ENCODE measurements at places on chromosomes 2 and 18.

DNA sequence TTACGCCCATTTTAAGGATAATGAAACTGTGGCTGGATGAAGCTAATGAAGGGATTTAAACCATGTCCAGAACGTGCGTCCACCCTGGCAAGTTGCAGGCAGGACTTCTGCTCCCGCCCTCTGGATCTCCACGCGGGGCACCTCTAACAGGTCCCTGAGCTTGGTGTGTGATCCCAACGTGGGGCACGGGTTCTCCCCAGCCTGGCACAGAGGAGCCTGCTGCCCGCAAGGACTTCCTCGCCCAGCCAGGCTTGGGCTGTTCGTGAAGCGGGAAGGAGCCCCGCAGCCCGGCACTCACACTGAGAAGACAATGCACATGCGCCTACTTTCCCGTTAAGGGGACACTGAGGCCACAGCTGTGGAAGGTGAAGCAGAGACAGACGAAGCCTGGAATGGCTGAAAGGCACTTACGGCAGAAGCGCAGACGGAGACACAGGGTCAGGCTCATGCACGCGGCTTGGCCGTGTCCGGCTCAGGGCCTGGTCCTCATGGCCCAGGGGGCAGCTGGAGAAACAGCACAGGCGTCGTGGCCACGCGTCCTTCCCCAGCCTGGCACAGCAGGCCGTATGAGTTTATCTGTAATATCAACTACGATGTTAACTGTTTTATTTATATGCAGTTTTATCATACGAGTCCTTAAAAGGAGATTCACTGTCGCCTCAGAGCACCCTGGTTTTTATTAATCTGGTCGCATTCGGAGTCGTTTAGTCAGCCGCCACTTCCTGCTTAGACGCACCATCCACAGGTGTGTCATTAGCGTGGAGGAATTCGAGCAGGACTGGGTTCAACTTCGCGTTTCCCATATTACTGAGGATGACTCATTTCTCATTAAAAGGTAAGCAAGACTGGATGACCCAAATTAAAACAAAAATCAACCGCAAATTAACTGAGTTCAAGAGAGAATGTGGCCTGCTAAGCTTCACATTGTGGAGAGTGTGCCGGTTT, 835.9 kb downstream of the GALR1 start:
- no peak for DNase-seq

- no peak for DNase-seq
Measured at GRCh38 chr18:58823412-58823811, 41.3 kb upstream of the ZNF532 start.

- DNase-seq = no peak
Measured at GRCh38 chr2:54775710-54776109, 52.2 kb downstream of the EML6 start.

DNA sequence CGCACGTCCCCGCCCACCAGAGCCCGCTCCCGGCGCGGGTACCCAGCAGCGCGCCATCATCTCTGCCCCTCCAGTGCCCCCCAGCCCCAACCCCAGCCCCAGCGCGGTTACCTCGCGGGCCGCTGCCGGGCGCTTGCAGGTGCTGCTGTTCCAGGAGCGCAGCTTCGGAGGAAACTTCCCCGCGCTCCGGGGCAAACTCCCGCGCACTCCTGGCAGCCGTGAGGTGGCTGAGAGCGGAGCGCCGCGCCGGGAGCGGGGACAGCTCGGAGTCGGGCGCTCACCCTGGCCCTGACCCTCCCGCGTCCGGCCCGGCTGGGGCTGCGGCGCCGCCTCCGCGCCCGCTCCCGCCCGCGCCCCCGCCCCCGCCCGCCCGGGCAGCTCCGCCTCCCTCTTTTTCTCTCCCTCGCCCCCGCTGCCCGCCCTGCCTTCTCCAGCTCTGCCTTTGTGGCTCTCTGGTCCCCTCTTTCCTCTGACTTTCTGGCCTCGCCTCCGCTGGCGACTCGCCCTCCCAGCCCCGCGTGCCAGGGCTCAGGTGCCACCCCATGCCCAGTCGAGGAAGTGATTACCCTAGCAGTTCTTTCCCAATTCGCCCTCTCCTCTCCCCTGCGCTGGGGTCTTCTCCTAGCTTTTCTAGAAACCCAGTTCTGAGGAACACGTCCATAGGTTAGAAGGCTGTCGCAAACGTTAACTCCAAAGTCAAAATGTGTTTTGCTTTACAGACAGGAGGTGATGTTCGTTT, at the start of gene CHST9:
Gene CHST9, minus strand, starts transcription at position 284 of the 739 bp plus-strand sequence. CDS start 42,499 bp downstream, outside the sequence.
- no peak for DNase-seq

GRCh38 chr2:17930773-17931172, 52.3 kb downstream of the KCNS3 start:
- no peak for DNase-seq

DNA sequence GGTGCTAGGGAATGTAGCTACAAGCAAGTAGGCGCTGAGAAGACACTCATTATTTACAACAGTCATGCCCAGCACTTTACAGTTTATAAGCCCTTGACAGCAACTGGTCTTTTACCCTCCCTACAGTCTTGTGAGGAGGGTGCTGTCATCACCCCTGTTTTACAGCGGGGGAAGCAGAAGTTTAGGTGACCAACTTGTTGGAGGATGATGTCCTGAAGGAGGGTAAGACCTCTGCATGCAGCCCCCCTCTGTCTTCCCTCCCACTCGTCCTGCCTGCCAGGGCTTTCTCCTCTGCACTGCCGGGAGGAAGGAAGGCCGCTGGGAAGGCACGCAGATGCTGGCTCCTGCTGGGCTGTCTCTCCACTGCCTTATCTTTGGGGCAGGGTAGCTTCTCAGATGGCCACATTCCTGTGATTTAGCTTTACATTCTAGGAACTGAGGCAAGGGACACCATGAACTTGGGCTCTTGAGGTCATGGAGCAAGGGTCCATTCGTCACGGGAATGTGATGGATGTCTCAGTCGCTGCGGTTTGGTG, 972 bp downstream of the IL1R1 start:
- DNase-seq = no peak

- no peak for DNase-seq
Measured at GRCh38 chr18:58983260-58984155, 118.8 kb downstream of the ZNF532 start.

DNA sequence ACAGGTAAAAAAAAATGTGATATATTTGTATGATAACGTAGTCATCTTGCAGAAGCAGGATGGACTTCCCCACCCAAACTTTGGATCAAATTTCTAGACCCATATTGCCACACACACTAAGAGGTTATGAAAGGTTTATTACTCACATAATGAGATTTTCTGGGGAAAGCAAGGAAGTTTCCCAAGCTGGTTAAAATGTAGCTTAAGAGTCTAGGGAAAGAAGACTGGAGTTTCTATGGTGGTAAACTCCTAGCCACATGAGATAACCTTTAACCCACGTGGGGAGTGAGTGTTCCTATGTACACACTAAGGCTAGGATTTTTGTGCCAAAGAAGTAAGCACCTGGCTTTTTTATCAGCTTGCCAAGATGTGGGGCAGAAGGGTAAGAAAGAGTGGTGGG, 335.7 kb upstream of the UBE2E3 start:
- no peak for DNase-seq

DNA sequence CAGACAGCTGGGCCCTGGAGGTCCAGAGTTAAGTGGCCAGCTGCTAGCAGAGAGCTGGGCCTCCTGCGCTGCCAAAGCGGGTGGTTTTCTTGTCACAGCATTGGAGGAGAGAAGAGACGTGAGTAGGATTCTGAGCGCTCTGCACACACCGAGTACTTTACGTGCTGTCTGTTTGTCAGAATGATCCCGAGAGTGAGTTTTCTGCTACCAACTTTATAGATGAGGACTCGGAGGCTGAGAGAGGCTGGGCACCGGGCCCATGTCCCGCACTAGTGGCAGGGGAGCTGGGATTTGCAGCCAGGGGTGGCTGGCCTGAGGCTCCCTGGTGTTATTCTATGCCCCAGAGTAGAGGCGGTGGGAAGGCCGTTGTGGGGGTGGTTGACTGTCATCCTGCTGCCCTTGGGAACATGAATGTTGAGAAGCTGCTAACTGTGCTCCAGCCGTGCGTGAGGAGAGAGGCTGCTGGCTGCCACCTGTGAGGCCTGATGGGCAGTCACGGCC, 36.3 kb upstream of the MBP start:
- DNase-seq = no peak

DNA sequence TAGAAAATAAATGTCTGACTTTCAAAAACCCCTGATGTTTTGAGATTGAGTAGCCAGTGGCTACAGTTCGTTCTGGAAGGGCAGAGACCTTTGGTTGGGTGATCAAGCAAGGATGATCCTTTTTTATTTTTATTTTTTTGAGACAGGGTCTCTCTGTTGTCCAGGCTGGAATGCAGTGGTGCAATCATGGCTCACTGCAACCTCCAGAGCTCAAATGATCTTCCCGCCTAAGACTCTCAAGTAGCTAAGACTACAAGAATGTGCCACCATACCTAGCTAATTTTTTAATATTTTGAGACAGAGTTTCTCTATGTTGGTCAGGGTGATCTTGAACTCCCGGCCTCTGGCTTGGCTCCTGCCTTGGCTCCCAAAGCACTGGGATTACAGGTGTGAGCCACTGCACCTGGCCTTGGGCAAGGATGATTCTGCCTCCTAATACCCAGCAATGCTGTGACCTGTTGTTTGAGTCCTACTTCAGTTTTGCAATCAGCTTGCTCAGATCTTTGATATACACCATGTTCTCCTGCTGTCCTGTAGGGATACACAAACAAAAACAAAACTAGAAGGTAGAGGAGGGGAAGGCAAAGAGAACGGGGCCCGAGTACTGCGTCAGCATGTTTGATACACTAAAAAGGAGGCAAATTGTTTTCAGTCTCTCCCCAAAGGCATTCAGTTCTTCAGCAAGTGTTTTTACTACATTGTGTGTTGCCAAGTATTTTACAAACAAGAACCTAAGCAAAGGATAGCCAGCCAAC, 59.2 kb upstream of the LYPD6B start:
- no peak for DNase-seq

GRCh38 chr2:102142829-102143449, 393 bp downstream of the IL1R1 start:
- DNase-seq = no peak

GRCh38 chr2:206457188-206457634, 13.9 kb downstream of the ADAM23 start:
- DNase-seq = no peak

DNA sequence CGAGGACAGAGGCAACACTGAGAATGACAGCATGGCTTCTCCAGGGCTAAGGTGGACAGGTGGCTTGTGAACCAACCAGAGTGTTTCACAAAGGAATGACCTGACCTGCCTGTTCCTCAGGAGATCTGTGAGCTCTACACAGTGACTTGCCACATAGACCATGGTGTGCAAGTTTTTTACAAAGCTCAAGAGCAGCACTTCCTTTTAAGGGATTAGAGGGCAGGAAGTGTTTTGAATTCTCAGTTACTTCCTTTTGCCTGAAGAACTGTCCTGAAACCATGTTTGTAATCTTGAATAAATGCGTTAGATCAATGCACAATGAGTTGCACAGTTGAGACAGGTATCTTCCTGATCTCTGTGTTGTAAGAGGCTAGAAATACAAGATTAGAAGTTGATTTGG, 421.9 kb downstream of the THSD7B start:
- DNase-seq = no peak

DNA sequence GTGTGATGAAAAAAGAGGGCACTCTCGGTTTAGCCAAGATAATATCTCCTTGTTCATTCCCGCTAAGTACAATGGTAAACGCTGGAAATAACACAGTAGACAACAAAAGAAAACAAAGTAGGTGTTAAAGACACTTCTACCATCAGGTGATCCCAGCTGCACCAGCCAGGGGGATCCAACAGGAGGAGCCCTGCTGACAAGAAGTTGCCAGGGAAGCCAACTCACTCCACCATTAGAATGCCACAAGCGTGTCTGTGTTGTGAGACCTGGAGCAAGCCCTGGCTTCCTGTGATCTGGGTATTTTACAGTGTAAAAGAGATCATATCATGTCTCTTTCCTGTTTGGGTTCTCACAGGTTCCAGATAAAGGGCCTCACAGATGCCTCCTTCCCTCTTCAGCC, 117.0 kb downstream of the GRB14 start:
- no peak for DNase-seq

GRCh38 chr2:67462738-67463496, 65.8 kb downstream of the ETAA1 start:
- no peak for DNase-seq

DNA sequence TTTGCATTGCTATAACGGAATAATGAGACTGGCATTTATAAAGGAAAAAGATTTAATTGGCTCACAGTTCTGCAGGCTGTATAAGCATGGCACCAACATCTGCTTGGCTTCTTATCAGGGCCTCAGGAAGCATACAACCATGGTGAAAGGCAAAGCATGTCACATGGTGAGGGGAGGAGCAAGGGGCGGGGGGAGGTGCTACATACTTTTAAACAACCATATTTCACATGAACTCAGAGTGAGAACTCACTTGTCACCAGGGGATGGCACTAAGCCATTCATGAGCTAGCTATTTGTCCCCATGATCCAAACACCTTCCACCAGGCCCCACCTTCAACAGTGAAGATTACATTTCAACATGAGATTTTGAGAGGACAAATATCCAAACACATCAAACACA, 188.7 kb downstream of the MBD5 start:
- DNase-seq = no peak

DNA sequence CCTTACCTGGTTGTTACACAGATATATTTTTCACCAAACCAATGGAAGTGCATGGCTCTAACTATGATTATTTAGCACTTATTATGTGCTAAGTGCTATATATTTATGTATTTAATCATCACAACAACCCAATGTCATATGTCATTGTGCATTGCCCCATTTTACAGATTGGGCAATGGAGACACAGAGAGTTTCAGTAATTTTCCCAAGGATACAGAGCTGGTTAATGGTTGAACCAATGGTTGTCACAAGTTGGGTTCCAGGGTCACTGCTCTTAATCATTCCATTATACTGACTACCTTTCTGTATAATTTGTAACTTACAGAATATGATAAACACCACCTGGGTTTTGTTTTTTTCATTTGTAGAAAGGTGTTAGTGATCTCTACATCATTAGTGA, 29.2 kb downstream of the NOSTRIN start:
- no peak for DNase-seq

DNA sequence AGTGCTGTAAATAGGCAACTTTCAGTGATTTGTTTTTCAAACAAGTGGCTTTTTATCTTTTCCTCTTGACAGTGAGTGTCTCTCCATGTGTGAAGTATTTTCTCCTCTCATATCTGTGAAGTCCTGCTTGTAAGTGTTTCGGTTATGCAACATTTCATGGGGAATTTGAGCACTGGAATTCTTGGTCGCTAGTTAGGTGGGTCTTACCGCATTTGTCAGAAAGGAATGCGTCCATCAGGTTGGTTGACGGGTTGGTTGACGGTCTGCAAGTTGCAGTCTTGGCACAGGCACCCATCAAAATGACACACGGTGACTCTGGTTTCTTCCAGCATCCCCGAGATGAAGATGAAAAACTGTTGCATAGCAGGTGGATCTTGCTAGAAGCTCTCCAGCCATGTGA, 109.8 kb downstream of the AGAP1 start:
- DNase-seq = no peak

- no peak for DNase-seq
Measured at GRCh38 chr2:133143645-133144044, 424.6 kb downstream of the NCKAP5 start.

DNA sequence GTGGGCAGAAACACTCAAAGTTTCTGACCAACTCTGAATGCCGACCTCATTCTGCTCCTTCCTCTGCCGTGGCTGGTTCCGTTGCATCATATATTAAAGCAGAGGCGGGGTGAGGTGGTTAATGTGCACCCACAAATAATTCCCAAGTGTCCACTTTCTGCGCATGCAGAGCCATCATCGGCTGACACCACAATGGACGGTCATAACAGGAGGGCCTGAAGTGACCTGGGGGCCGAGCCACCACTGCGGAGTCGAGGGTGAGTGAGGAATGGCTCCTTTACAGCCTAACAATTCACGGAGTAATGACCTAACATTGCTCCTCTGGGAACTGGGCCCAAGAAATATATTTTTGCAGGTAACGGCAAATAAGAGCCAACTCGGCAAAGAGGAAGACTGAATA, 32.9 kb upstream of the GLI2 start:
- no peak for DNase-seq
